ENCODE measurements at places on chromosomes 12 and 14.

GRCh38 chr12:19630536-19630935 lies 191.2 kb downstream of the AEBP2 start:
- no peak for DNase-seq

DNA sequence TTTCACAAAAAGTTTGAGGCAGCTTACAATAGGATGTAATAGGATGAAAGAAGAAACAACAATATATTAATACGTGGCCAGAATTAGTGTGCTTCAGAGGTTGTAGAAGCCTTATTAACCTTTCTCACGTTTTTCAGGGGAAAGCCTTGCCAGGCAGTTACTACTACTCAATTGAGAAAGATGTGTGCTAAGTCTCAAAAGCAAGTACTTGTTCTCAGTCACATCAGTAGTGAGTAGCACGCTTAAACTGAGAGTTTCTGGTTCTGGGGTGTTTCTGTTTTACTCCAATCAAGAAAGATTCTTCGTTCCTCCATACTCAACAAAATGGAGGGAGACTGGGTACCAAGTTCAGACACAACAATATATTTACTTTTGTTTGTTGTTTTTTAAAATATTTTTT lies 38.7 kb downstream of the KLC1 start:
- no peak for DNase-seq

GRCh38 chr12:57476993-57477709 lies 2.5 kb downstream of the ARHGAP9 start:
- no peak for DNase-seq

DNA sequence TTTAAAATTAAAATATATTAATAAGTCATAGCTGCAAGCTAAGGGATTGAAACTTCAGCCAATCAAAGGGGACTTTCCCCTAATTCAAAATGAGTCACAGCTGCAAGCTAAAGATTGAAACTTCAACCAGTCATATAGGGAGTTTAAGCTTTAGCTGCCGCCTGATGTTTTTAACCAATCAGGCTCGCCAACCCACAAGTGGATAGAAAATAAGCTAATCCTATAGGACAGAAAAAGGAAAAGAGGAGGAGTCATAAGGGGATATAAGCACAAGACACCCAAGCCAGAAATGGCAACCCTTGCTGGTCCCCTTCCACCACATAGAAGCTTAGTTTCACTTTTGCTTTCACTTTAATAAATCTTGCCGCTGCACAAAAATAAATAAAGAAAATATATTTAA lies 1154.6 kb downstream of the GALC start:
- no peak for DNase-seq

- no peak for DNase-seq
Measured at GRCh38 chr12:46342562-46343033, 30.0 kb downstream of the SLC38A2 start.

- no peak for DNase-seq
Measured at GRCh38 chr14:97490521-97491070, 693.4 kb downstream of the VRK1 start.

- no peak for DNase-seq
Measured at GRCh38 chr14:49479432-49479831, 106.7 kb downstream of the RPS29 start.
